ENCODE measurements at places on chromosomes 6 and 20.

GRCh38 chr20:62354031-62354808 lies 12.9 kb downstream of the LAMA5 start:
- DNase-seq = no peak

DNA sequence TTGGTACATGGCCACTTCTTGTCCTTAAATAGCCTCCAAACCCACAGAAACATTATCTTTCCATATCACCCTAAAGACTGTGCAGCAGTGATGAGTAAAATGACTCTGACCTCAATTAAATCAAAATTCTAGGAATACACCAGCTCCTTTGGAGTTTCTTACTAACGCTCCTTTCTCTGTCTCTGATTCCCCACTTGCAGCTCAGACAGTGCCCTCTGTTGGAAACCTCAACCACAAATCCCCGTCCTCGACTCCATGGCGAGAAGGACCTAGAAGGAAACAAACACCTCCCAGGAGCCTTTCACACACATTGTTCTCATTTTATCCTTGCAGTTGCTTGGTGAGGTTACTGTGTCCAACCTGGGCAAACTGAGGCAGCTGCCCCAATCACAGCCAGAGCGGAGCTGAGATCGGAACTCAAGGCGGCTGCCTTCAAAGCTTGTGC lies 17.7 kb upstream of the PARD6B start:
- DNase-seq = no peak

GRCh38 chr6:10048370-10049297 lies 366.2 kb downstream of the TFAP2A start:
- DNase-seq = no peak

DNA sequence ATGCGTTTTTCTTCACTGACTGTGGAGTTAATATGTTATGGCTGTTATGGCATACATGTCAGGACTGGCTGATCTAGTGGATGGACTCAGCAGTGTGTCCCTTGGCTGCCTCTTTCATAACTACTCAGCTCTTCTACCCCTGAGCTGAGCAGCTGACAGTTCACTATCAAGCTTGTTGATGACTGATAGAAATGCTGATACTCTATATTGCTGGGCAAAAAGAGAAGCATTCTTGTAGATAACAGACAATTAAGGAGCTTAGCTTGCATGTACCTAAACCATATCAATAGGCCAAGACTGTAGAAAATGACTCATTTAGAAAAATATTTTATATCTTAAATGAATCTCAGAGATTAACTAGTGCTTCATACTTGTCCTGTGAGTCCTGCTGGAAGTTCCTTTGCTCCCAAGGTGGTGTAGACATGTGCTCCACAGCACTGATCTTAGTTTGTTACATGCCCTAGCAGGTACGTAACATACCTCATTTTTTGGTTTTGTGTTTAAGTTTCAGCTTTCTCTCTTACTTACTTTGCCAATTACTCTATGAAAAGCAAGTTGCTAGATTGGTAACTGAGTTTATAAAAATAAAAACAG lies 236.9 kb downstream of the GMDS start:
- DNase-seq = no peak

DNA sequence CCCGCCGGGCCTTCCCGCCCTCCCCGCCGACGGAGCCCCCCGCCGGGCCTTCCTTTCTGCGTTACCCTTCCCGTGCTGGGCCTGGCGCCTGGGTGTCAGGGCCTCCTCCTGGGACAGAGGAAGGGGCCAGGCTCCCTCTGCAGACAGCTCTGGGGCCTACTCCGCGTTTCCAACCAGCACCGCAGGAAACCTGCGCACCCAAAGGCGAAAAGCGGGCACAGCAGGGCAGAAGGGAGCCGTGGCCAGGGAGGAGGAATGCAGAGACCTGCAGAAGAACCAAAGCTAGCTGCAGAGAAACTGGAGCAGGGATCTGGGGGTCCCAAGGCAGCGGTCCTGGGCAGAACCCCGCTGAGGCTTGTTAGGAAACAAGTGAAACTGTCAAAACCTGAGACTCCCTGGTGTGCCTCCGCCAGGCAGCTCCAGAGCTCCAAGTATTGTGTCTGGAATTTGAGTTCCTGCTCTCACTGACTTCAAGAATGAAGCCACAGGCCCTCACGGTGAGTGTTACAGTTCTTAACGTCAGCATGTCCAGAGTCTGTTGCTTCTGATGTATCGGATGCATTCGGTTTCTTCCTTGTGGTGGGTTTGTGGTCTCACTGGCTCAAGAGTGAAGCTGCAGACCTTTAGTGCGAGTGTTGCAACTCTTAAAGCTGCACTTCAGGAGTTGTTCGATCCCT lies 33.3 kb downstream of the IRF4 start:
- DNase-seq = no peak

DNA sequence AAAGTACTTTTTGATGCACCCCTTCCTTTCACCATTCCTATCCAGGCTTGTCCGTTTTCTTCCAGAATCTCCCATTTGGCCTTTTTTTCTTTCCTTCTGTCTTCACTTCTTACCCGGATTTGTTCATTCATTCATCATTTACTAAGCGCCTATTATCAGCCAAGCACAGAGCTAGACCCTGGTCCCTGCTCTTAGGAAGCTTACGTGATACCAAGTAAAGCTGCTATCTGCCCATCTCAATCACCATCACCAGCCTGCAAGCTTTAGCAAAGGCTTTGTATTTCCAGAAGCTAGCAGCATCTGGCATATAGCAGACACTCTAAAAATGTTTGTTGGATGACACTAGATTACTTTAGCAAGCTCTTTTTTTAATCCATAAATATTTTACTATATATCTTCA lies 4.8 kb downstream of the NDRG3 start:
- no peak for DNase-seq

GRCh38 chr20:35300469-35301262 lies 8.4 kb upstream of the FAM83C start:
- no peak for DNase-seq

DNA sequence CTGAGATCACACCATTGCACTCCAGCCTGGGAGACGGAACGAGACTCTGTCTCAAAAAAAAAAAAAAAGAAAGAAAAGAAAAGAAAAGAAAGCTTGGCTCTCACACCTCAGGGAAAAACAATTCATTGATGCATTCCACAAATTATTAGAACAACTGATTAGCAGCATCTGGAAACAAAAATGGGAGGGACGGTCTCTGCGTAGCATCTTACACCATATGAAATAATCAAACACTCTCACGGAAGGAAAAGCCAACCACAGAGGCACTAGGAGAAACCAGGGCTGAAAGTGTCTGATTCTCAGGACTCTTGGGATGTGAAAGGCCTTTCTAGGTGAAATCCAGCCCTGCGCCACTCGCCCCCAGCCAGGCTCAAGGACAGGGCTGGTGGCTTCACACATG lies 2.3 kb upstream of the HELZ2 start:
- DNase-seq = no peak

GRCh38 chr6:27267857-27268434 lies 20.4 kb downstream of the PRSS16 start:
- no peak for DNase-seq

- no peak for DNase-seq
Measured at GRCh38 chr6:309947-310346, 17.7 kb downstream of the DUSP22 start.

DNA sequence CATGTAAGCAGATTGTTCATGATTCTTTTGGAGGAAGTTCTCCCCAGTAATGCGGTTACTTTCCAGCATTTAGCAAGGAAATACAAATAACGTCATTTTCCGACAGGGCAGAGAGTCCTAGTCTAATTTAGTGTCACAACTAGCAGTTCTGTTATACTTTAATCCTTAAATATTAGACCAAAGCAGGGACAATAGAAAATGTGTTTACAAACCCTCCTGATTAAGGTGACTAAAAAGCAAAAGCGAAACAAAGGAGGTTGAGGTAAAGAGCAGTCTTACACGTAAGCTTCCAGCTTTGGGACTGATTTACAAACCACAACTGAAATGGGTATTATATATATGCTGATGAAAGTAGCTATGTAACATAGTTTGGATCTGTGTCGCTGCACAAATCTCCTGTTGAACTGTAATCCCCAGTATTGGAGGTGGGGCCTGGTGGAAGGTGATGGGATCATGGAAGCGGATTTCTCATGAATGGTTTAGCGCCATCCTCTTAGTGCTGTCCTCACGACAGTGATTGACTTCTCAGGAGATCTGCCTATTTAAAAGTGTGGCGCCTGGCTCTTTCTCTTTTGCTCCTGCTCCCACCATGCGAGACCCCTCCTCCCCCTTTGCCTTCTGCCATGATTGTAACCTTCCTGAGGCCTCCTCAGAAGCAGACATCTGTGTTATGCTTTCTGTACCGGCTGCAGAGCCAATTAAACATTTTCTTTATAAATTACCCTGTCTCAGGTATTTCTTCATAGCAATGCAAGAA lies 81.9 kb downstream of the PLCB1 start:
- DNase-seq = peak; percentile 5

DNA sequence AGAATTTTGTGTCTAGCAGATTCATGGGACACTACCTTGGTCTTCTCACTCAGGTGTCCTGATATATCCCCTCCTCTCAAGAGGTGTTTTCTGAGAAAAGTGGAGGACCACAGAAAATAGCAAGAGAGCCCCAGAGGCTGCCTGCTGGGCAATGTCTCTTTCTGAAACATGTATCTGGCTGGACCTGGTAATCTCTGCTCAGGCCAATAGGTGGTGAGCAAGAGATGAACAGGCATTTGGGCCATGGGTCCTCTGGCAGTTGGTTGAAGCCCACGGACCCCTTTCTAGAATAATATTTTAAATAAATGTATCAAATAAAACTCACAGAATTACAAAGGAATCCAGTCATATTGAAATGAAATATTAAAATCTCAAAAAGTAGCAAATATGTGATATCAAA lies 8.8 kb upstream of the THBD start:
- no peak for DNase-seq
